Activated CD8-positive, alpha-beta T cell treated with anti-CD3 and anti-CD28 coated beads for 36 hours (primary cell): ENCODE measurements at places on chromosomes 3 and 15.

DNA sequence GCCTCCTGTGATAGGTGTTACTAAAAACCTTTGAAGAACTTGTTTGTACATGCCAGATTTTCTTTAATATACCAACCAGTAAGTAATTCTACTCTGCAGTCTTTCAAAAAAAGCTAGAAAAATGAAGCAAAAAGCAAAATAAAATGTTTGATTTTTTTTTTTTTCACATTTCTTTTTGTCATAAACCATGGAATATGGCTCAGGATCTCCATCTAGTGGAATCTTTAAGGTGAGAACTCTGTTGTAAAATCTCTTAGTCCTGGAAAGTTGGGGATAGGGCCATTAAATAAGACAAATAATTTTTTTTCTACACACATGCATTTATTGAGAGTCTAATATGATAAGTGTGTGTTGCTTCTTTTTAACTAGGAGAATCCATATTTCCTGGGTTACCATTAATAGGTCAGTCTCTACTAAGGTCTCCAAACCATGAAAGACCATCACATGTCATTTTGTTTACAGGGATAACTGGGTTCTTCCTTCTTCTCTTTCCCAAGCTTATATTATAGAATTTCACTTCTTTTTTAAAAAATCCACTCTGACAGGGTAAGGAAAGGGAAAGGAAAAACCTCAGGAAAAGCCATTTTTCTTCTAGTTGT, 84.6 kb downstream of the SLC9A9 start:
- no peak for DNase-seq

DNA sequence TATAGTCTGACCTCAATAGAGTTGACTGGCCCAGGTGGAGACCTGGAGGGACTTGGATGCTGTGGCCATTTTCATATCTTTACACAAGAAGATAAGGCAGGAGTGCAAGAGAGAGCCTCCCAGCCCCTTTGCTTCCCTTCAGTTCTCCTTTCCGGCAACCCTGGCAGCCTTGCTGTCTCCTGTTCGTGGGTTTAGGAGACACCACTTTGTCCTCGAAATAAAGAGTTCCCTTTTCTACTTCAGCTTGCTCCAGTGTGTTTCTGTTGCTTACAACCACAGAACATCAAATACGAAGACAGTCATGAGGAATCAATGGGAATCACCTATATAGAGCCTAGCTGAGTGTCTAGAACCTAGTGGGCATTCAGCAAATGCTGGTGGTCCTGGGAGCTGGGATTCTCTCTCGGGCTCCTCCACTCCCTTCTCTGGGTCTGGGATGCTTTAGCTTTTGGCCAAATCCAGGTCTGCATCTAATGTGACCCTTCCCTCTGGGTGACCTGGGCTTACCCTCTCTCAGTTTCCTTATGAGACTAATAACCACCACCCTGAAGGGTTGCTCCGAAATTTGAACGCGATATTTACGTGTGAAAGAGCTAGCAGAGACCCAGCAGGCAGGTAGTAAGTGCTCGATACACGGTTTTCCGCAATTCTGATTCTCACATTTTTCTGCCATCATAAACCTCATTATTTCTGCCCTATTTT, 44.5 kb downstream of the PCSK6 start:
- DNase-seq: no peak

GRCh38 chr3:189778340-189778950, 147.3 kb downstream of the TP63 start:
- no peak for DNase-seq

GRCh38 chr15:66919421-66919820, 146.0 kb upstream of the SMAD3 start:
- no peak for DNase-seq

DNA sequence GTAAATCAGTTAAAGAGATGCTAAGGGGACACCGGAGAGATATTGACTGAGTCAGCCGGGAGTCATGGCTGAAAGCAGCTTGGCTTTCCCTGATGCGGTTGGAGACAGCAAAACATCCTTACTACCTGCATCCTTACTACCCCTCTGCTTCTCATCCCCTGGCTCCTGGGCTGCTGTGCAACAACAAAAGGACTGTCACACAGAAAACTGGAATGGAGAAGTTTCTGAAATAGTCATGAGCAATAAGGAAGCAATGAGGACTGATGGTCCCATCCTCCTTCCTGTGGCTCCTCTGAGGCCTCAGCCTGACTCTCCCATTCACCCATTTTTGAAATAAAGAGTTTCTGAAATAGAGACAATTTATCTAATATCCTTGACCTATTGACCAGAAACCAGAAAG, 1.1 kb downstream of the HCLS1 start:
- no peak for DNase-seq

GRCh38 chr3:136044980-136045745, 79.6 kb downstream of the PPP2R3A start:
- no peak for DNase-seq

DNA sequence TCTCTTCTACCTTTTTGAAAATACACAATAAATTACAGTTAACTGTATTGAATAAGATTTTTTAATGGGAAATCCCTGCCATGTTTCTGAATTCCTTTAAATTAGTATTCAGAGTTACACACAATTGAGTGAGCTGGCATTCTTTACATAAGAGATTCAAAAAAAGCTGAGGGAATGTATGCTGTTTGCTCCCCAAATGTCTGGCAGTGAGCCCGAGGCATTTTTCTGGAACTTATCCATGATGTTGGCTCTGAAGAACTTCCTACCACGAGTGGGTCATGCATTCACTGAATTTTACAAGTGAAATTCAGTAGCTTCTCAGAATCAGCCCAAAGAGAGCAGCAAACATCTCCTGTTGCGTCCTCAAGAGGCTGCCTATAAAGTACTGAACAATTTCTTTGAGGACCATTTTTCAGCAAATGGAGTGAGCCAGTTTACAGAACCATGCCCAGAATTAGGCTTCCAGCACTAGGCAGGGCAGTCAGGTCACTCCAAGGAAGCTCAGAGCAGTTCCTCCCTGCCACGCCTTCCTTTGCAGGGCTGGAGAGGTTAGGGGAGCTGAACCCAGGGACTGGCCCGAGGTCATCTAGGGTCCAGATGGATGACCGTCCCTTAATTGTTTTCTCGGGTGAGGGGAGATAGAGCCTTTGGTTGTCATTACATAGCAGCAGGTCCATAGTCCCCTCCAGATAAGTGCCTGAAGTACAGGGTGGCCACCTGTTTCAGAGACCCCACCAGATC, 21.2 kb downstream of the GABRA5 start:
- no peak for DNase-seq

DNA sequence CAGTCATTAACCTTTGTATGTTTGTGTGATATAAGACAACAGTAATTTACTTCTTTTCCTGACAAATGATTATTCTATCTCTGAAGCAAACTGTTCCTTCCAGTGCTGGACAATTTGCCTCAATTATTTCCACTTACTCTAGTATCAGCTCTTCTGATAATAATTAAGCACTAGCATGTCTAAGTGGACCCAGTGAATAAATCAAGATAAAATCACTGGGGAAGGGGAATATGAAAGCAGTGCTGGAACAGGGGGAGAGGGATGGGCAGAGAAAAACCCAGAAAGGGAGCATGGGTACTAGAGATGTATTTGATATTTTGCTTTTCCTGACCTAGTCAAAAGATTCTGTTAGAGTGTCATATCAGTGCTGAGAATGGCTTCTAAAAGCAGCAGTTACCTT, 54.2 kb downstream of the SYN2 start:
- no peak for DNase-seq

GRCh38 chr15:40339621-40339945, 1.2 kb downstream of the CCDC9B start:
- DNase-seq: no peak
